ENCODE measurements at places on chromosomes 1 and 21.
A peak's percentile ranks its signal among the peaks of the same experiment; 100 is the strongest.

- DNase-seq, result no peak
These were observed 32.9 kb downstream of the RAB4A start for GRCh38 chr1:229303855-229304254.

- no peak for DNase-seq
These were observed 118.3 kb downstream of the OLFML2B start for GRCh38 chr1:161905269-161905884.

DNA sequence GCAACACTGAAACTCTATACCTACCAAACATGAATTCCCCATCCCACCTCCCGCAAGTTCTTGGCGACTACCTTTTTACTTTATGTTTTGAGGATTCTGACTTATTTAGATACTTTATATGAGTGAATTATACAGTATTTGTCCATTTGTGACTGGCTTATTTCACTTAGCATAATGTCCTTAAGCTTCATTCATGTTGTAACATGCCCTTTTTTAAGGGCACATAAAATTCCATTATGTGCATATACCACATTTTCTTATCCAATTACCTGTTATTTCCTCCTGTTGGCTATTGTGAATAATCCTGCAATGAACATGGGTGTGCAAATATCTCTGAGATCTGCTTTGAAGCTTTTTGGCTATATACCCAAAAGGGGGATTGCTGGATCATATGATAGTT lies 22.0 kb upstream of the CHIT1 start:
- no peak for DNase-seq

- no peak for DNase-seq
These were observed 81.2 kb downstream of the GALNT2 start for GRCh38 chr1:230148126-230148652.

GRCh38 chr1:28501925-28502324 lies 3.9 kb upstream of the RCC1 start:
- no peak for DNase-seq

DNA sequence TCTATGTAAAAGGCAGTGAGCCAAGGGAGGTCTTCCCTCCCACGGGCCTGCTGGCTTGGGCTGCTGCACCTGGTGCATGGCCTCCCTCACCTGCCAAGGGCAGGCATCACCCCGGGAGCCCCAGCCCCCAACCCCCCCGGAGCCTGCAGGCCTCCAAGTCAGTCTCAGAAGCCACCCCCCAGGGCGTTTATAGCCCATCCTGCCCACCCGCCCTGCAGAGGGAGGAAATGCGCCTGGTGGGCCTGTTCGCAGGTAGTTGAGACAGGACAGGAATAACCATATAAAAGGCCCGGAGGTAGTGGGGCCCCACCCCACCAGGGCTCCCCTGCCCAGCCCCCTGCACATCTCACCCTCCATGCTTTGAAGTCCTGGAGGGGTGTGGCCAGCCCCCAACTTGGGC lies 18.2 kb upstream of the ARF1 start:
- no peak for DNase-seq

DNA sequence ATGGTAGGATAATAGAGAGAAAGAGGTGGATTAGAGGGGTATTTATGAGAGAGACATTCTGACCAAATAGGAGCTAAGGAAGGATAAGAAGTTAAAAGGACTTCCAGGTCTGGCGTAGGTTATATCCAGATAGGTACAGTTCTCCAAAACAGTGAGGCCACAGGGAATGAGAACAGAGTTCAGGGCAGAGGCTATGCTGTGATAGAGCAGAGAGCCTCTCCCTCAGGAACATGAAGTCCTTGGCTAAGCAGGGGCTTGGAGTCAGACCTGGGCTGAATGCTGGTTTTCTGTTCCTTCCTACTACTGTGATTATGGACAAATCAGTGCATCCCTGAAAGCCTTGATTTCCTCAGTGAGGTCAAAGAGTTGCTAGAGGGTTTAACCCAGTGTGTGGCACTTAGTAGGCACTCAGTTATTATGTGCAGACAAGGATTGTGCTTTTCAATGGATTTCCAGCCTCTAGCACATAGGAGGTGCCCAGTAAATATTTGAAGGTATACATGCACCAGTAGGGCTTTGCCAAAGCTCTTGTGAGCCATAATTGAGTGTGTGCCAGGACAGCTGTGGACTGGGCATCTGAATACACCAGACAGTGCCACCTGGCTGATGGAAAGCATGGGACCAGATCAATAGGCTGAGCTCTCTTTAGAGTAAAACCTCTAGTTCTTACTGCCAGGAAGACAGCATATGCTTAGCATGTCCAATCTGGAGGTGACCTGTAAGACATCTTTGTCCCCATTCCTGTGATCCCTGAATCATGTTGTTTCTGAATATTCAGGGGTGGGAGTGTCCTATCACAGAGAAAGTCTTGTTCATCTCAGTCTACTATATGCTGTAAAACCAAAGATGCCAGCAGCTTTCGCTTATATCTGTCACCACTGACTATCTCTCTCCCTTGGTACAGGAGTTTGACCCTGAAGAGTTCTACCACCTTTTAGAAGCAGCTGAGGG lies 111.1 kb downstream of the PIK3R3 start:
- no peak for DNase-seq

DNA sequence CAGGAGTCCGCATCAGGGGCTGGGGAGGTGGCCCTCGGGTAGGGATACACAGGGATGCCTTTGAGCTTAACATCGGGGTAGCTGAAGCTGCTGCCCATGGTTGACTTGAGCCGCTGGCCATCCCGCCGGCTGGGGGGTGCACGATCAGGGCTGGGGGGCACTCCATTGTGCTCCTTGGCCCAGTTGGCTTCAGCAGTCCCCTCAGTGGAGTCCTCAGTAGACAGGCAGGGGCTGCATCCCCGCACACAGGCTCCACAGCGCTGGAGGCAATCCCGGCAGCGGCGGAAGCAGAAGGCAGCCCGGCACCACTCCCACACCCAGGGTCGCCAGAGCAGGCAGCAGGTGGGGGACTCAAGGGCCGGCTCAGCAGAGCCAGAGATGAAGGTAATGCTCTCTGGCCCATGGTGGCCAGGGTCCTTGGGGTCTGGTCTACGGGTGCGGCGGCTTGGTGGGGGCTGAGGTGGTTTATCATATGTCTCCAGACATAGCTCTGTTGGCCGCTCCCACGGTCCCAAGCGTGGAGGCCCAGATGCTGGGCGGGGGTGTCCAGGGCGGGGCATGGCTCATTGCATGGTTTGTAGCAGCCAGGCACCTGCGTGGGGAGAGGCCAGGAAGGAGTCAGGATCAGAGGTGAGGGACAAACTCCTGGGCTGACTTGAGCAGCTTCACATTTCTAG lies 8.3 kb downstream of the KDF1 start:
- no peak for DNase-seq

GRCh38 chr1:59685666-59686065 lies 129.1 kb upstream of the HOOK1 start:
- DNase-seq, result no peak

DNA sequence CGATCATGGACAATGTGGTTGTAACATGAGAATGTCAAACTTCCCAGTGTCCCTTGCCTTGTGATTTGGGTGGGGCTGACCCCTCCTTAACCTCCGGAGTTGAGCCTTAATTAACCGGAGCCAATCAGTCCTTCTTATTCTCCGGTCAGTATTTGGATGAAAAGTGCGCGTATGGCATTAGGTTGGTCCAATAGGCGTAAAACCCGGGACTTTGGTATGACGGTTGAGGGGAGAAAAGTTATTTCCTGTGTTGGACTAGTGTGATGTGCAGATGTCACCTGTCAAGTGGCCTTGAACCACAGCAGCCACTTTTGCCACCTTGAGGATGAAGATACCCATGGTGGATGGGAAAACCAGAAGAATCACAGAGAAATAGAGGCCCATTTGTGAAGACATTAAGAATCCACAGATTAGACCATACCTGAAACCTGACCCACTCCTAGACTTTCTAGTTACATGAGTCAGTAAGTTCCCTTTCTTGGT lies 5.1 kb downstream of the PAFAH2 start:
- DNase-seq, result no peak

GRCh38 chr1:28087614-28088167 lies 719 bp downstream of the EYA3 start:
- DNase-seq, result peak; percentile 3

- DNase-seq, result no peak
These were observed 144.2 kb downstream of the LYPLAL1 start for GRCh38 chr1:219317762-219318353.

GRCh38 chr1:53272349-53272748 lies 34.0 kb upstream of the MAGOH start:
- no peak for DNase-seq

GRCh38 chr1:90200646-90201205 lies 205.8 kb downstream of the ZNF326 start:
- DNase-seq, result no peak

DNA sequence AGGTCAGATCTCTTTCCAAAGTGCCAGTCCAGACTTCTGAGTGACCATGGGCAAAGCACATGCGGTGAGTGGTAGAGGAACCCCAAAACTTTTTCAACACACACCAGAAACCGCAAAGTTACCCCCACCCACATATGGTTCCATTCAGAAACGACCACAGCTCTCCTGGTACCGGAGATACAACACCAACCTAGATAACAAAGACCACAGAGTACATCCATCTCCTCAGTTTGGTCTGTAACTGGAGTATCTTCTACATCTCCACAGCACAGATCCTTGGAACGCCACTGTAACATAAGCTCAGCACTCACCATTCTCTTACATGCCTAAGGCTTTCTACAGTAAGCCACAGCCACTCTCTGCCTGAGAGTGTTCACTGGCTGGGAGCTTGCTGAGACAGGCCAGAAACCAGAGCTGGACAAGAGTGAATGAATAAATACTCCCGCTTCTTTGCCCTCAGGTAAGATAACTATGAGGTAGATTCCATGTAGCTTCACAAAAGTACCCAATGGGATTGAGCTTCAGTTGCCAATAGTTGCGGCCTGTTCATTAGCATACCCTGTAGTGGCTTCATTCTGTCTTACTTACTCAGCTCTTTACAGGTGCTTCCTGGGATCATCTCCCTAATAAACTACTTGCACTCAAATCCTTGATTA lies 81.8 kb downstream of the SMYD3 start:
- DNase-seq, result no peak

- no peak for DNase-seq
These were observed 553.8 kb upstream of the PRMT6 start for GRCh38 chr1:106502659-106503058.

GRCh38 chr1:26468911-26469310 lies 3.3 kb upstream of the HMGN2 start:
- DNase-seq, result no peak

GRCh38 chr1:61523893-61524605 lies 200.9 kb downstream of the TM2D1 start:
- DNase-seq, result no peak

- DNase-seq, result no peak
These were observed 100.1 kb upstream of the JUN start for GRCh38 chr1:58883888-58884482.

GRCh38 chr21:34846601-34847112 lies 177.9 kb downstream of the CLIC6 start:
- DNase-seq, result no peak

DNA sequence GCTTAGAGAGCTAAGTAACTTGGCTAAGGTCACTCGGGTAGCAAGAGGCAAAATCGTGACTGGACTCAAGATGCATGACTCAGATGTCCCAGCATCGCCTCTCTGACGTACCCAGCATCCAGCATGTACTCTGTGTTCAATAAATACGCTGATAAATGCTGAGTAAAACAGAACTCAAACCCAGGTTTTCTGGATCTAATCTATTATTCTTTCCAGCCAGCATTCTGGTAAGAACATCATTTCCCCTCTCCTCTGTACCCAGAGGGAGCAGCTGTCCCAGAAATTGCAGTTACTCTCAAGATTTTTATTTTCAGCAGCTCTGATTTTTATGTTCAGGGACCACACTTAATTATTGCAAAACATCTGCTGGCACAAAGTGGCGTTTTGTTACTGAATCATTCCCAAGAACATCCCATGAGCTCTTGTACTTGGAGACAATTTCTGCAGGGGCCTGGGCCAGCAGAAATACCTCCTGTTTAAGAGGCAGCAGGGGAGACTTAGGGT lies 249.0 kb downstream of the PRDM2 start:
- no peak for DNase-seq

- DNase-seq, result no peak
These were observed 852 bp downstream of the FAAH start for GRCh38 chr1:46394872-46395465.

DNA sequence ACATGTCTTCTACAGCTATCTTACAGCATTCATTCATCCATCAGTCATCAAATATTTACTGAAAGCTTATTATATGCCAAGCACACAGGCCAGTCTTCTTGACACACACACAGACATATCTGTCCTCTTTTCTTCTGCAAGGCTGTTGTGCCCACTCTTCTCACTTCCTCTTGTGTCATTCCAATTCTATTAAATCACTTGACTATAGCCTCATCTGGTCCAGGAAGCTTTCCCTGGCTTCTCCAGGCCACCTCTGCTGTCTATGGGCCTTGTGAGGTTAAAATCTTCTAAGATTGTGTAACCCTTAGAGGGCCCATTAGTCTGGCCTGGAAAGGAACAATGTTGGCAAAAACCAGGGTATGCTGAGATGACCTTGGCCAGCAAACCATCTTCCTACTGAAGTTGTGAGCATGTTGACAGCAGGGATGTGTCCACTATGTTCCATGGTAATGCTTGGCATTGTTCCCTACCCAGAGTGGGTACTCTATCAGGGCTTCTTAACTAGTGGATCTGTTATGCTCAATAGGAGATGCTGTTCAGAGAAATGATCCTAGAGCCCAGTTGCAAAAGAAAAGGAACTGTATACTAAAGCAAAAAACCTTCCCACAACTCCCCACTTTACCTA lies 5.3 kb downstream of the TRAF3IP3 start:
- DNase-seq, result no peak

- no peak for DNase-seq
These were observed 93.9 kb downstream of the KCNJ15 start for GRCh38 chr21:38350684-38351083.

DNA sequence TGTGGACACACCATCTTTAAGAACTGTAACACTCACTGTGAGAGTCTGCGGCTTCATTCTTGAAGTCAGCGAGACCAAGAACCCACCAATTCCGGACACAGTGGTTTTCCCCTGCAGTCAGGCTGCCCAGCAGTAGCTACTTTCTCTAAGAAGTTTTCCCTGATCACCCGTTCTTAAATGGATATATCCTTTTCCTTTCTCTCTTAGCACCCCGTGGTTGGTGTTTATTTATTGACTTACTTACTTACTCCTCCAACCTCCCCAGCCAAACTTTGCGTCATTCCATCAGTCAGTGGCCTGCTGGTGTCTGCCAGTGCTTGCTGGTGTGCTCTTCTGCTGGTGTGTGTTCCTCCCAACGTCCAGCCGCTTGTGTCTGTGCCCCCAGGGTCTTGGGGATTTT lies 264.8 kb downstream of the GPR52 start:
- no peak for DNase-seq

DNA sequence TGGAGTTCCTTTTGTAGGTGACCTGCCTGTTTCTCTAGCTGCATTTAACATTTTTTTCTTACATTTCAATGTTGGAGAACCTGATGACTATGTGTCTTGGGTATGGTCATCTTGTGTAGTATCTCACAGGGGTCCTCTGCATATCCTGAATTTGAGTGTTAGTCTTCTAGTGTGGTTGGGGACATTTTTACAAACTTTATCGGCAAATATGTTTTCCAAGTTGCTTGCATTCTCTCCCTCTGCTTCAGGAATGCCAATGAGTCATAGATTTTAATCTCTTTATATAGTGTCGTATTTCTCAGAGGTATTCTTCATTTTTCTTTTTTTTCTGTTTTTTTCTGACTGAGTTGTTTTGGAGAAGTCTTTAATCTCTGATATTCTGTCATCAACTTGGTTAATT lies 684.0 kb downstream of the NCAM2 start:
- no peak for DNase-seq

GRCh38 chr1:81873946-81874345 lies 73.2 kb downstream of the ADGRL2 start:
- no peak for DNase-seq

Data from effector CD4-positive, alpha-beta T cell (primary cell).